Hippocampal formation (tissue), 2 donors: ENCODE measurements at places on chromosomes 7 and 10.

- DNase-seq = no peak
Measured at GRCh38 chr10:72735288-72735936, 43.5 kb downstream of the MCU start.

DNA sequence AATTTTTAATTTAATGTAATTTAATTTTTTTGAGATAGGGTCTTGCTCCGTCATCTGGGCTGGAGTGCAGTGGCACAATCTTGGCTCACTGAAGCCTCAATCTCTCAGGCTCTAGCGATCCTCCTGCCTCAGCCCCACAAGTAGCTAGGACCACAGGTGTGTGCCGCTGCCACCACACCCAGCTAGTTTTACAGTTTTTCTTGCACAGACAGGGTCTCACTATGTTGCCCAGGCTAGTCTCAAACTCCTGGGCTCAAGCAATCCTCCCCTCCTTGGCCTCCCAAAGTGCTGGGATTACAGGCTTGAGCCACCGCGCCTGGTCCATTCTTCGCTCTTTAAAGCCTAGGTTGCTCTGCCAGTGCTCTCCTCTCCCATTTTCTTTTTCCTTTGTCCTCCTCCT lies 12.9 kb downstream of the CALML3 start:
- no peak for DNase-seq

DNA sequence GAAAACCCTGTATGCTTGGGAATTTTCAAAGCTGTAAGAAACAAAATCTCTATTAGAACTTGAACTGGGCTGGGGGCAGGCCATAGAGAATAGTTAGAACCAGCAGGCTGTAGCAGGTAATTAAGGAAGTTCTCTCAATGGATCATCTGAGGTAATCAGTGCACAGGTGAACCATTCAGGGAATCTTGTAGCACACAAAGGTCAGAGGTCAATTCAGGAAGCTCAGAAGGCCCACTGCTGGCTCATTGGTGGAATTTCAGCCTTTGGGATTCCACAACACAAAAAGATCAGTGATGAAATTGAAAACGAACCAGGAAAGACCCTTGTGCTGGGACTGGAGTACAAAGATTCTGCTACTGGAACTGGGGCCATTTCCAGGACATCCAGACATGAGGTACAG lies 82.0 kb downstream of the TMEM168 start:
- DNase-seq = no peak

GRCh38 chr7:102222445-102222844 lies 64.2 kb upstream of the SH2B2 start:
- DNase-seq = no peak

DNA sequence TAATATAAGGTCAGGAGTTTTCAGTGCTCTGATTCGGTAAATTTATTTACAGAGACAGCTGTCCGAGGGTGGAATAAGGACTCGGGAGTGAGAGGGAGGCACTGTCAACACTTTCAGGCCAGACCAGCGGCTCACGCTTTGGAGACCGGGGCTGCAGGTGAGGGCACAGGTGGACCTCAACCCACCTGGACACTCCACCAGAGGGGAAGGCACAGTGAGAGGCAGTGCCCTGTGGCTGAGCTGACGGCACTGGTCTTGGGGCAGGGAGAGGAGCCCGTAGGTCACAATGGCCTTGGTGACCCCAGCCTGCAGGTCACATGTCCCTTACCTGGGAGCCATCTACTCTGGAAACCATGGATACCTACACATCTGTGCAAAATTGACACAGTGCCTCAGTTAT lies 315.1 kb downstream of the ADARB2 start:
- DNase-seq = no peak

DNA sequence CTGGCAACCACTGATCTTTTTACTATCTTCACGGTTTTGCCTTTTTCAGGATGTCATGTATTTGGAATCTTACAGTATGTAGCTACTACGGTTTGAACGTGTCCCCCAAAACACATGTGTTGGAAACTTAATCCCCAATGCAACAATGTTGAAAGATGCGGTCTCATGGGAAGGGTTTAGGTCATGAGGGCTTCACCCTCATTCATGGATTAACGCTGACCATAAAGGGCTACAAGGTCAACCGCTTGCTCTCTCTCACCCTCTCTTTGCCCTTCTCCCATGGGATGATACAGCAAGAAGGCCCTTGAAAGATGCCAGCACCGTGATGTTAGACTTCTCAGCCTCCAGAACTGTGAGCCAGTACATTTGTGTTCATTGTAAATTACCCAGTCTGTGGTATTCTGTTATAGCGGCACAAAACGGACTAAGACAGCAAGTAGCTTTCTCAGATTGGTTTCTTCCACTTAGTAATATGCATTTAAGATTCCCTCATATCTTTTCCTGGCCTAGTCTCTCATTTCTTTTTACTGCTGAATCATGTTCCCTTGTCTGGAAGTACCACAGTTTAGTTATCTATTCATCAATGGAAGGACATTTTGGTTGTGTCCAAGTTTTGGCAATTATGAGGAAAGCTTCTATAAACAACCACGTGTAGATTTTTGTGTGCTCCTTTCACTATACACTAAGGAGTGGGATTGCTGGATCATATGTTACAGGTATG lies 3.0 kb upstream of the CRYGN start:
- no peak for DNase-seq

DNA sequence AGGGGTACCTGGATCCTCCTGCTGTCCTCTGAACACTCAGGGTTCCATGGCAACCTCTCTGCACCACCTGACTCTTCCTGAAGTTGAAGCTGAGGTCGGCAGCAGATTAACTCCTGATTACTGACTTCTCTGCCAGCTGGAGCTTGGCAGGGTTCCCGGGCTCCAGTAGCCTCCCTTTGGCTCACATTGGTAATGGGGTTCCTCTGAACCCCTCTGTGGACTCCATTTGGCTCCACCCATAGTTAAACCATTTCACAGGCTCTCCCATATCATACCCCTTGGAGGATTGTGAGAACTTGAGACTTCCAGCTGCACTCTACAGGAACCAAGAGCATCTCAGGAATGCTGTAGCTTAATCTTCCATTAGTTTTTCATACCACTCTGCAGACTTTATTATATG lies 292.5 kb downstream of the HDAC9 start:
- no peak for DNase-seq
